ENCODE measurements at places on chromosomes 12 and 14. TPM values are rescaled to one million over a fixed set of nuclear protein-coding genes. Genes with fewer than 3 reads are reported as not detected.
A peak's percentile ranks its signal among the peaks of the same experiment; 100 is the strongest.

GRCh38 chr12:90245391-90245790 lies 536.8 kb upstream of the ATP2B1 start:
- H3K27me3 ChIP-seq, result no peaks in the 10 kb centered on the region
- no peak overlapping the region for H3K27ac ChIP-seq
- H3K36me3 ChIP-seq, result no peaks in the 10 kb centered on the region
- H3K4me3 ChIP-seq, result no peak overlapping the region

- H3K27me3 ChIP-seq, result no peaks in the 10 kb centered on the region
- H3K27ac ChIP-seq, result no peak overlapping the region
- H3K4me3 ChIP-seq, result no peak overlapping the region
- H3K36me3 ChIP-seq, result no peaks in the 10 kb centered on the region
Observed at GRCh38 chr12:88921434-88921833, 341.2 kb upstream of the KITLG start.

DNA sequence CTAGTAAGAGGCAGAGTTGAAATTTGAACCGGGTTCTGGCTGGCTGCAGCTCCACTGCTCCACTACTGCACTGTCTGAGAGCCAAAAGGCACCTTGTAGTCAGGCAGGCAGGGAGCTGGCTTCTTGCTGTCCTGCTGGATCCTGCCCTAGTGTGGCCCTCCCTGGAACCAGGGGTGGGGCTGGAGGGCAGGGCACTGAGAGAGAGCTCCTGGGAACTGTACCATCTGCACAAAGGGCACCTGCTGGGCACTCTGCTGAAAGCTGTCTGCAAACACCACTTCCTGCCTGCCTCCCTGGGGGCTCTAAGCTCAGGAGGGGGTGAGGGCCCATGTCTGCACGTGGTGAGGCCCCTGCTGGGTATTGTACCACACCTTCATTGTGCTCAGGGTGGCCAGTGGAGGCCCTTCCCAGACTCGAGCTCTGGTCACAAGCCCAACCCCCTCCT lies 19.0 kb upstream of the TCL1B start:
- peak; percentile 62 for DNase-seq
- H3K4me1 ChIP-seq, result peaks cover 95% of the 10 kb centered on the region
- peak overlapping the region; percentile 83 for H3K4me3 ChIP-seq
- H3K27me3 ChIP-seq, result no peaks in the 10 kb centered on the region

GRCh38 chr12:3655328-3655900 lies 97.5 kb downstream of the CRACR2A start:
- H3K27me3 ChIP-seq, result no peaks in the 10 kb centered on the region
- H3K36me3 ChIP-seq, result peaks cover 34% of the 10 kb centered on the region
- peaks cover 2% of the 10 kb centered on the region for H3K4me1 ChIP-seq
- no peak overlapping the region for H3K27ac ChIP-seq
- DNase-seq, result no peak
- H3K4me3 ChIP-seq, result no peak overlapping the region

DNA sequence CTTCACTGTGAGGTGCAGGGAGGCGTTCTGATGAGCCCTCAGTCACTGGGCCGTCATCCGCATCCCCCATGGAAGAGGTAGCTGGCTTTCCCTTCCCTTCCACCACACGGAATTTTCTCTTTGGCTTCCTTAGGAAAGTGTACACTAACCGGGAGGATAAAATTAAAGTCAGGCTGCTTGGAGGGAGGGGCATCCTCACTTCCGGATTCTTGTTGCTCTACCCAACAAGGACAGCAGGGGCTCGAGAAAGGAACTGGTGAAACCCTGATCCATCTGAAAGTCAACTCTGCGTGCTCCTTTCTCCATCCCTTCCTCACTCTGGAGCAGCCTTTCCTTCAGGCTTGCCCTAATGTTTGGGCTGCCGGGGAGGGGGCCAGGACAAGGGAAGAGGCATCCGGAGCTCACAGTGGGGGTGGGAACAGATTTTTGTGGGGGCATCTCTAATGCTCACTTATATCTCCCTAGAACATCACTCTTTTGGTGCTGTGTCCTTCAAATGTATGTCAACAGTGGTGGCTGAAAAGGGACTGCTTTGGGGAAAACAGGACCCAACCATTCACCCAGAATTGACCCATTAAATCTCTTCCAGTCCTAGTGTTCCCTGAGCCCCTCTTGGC lies 101.4 kb upstream of the FKBP4 start:
- peaks cover 29% of the 10 kb centered on the region for H3K27me3 ChIP-seq
- peaks cover 37% of the 10 kb centered on the region for H3K4me1 ChIP-seq
- H3K36me3 ChIP-seq, result no peaks in the 10 kb centered on the region
- H3K27ac ChIP-seq, result peak overlapping the region; percentile 22
- peak overlapping the region; percentile 64 for H3K4me3 ChIP-seq

DNA sequence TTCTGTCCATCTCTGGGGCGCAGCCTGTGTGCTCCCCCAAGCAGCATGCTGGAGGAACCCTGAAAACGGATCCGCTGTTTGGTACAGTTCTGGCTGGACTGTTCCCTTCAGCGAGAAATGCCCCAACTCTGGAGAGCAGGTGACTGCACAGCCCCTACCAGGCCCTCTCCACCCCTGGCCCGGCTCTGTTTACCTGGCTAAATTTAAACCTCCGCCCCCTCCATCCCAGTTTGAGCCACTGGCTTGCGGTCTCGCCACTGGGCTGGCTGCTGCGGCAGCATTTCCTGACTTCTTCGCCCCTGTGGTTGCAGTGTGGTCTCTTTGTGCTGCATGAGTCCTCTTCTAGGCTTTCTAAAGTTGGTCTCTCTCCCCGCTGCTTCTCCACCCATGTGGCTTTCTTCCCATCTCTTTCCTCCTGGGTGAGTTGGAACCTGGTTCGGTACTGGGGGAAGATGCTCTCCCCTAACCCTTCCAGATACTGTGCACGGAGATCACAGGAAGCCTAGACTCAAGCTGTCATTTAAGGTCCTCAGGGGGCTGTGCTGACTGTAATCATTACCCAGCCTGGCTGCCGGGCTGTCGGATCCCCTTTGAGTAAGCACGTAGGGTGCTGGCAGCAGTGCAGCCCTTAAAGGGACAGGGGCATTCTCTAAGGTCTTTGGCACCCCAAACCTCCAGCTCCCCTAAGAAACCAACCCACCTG lies 60.6 kb downstream of the FBXL14 start:
- peak overlapping the region; percentile 72 for H3K27ac ChIP-seq
- no peaks in the 10 kb centered on the region for H3K36me3 ChIP-seq
- peaks cover 31% of the 10 kb centered on the region for H3K4me1 ChIP-seq
- peaks cover 55% of the 10 kb centered on the region for H3K27me3 ChIP-seq
- DNase-seq, result no peak

AGAP2 gene
- 3.7 TPM for polyA plus RNA-seq

ATP23 gene
- polyA plus RNA-seq, result 11.0 TPM

HOXC12 gene
- polyA plus RNA-seq, result not detected

- H3K27me3 ChIP-seq, result peaks cover 17% of the 10 kb centered on the region
- no peak overlapping the region for H3K27ac ChIP-seq
- no peaks in the 10 kb centered on the region for H3K36me3 ChIP-seq
Observed at GRCh38 chr14:24612196-24612595, 2.7 kb upstream of the GZMH start.

DNA sequence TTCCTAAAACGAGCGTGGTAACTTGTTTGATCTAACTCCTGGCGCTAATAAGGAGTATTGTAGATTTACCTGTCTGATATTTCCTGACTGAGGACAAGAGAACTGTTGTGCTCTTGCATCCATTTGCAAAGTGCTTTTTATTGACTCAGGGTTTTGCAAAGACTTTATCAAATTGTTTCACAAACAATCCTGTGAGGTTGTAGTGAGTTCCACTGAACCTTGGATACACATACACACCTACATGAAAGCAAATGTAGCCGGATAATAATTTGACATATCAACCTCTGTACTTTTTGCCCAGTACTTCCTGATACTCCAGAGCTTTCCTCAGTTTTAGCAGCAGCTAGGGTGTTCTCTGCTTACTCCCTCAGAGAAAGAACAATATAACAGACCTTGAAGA lies 6.7 kb upstream of the PTGER2 start:
- no peak for DNase-seq
- H3K36me3 ChIP-seq, result no peaks in the 10 kb centered on the region
- peaks cover 13% of the 10 kb centered on the region for H3K4me1 ChIP-seq

DNA sequence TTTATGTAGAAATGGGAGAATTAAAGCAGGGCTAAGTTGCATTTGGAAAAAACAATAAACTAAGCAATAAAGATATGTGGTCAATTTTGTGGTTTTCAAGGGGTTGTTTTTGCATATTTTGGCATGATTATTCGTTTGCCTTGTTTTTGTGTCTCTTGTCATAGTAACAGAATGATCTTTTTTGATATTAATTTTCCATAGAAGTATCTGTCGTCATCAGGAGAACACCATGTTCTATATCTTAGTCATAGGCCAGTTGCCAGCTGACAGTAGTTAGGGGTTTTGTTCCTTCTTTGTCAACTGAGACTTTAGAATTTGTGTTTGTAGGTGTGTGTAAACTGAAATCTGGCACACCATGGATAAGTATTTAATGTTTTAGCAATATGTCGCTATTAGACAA lies 1354.8 kb downstream of the LRFN5 start:
- H3K36me3 ChIP-seq, result no peaks in the 10 kb centered on the region
- DNase-seq, result no peak
- no peak overlapping the region for H3K4me3 ChIP-seq
- no peaks in the 10 kb centered on the region for H3K27me3 ChIP-seq

GRCh38 chr12:113892556-113892955 lies 73.6 kb downstream of the RBM19 start:
- no peaks in the 10 kb centered on the region for H3K4me1 ChIP-seq
- no peaks in the 10 kb centered on the region for H3K27me3 ChIP-seq
- no peak overlapping the region for H3K27ac ChIP-seq
- no peak overlapping the region for H3K4me3 ChIP-seq

DNA sequence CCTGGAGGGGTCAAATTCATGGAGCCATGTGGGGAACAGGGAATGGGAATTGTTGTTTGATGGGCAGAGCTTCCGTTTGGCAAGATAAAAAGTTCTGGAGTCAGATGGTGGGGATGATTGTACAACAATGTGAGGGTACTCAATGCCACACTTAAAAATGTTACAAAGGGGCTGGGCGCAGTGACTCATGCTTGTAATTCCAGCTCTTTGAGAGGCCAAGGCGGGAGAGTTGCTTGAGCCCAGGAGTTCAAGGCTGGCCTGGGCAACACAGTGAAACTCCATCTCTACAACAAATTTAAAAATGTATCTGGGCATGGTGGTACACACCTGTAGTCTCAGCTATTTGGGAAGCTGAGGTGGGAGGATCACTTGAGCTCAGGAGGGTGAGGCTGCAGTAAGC lies 66.0 kb upstream of the DIO3 start:
- H3K4me3 ChIP-seq, result no peak overlapping the region
- no peak overlapping the region for H3K27ac ChIP-seq
- DNase-seq, result no peak
- peaks cover 8% of the 10 kb centered on the region for H3K36me3 ChIP-seq

- no peak overlapping the region for H3K4me3 ChIP-seq
- no peak for DNase-seq
- H3K27ac ChIP-seq, result no peak overlapping the region
Observed at GRCh38 chr12:30934811-30935210, 8.3 kb downstream of the TSPAN11 start.

GRCh38 chr14:103702497-103703432 lies 12.5 kb downstream of the XRCC3 start:
- H3K27ac ChIP-seq, result no peak overlapping the region
- no peaks in the 10 kb centered on the region for H3K36me3 ChIP-seq
- no peaks in the 10 kb centered on the region for H3K27me3 ChIP-seq
- DNase-seq, result no peak
- peak overlapping the region; percentile 73 for H3K4me3 ChIP-seq

- no peak overlapping the region for H3K4me3 ChIP-seq
- no peak for DNase-seq
- peak overlapping the region; percentile 32 for H3K27ac ChIP-seq
Observed at GRCh38 chr14:60646226-60646818, 3.0 kb downstream of the SIX1 start.

TMPRSS12 gene
- not detected for polyA plus RNA-seq

DNA sequence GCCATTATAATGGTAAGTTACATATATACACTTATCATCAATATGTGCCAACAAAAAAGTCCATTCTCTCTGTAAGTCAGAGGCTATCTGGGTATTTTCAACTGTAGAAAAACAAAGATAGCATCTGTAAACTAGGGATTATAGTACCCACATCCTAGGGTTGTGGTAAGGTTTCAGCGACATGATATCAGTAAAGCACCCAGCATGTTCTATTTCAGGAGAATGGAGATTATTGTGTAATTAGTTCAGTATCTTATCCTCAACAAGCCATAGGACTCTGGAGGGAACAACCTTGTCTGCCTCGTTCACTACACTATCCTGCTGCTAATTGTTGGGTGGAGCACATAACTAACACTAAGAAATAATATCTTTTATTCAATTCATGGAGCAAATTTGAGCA lies 19.7 kb upstream of the CKAP4 start:
- H3K27me3 ChIP-seq, result peaks cover 37% of the 10 kb centered on the region
- no peaks in the 10 kb centered on the region for H3K4me1 ChIP-seq
- no peak for DNase-seq
- peaks cover 8% of the 10 kb centered on the region for H3K36me3 ChIP-seq
- no peak overlapping the region for H3K27ac ChIP-seq

RHEBL1 gene
- polyA plus RNA-seq, result 5.0 TPM

DNA sequence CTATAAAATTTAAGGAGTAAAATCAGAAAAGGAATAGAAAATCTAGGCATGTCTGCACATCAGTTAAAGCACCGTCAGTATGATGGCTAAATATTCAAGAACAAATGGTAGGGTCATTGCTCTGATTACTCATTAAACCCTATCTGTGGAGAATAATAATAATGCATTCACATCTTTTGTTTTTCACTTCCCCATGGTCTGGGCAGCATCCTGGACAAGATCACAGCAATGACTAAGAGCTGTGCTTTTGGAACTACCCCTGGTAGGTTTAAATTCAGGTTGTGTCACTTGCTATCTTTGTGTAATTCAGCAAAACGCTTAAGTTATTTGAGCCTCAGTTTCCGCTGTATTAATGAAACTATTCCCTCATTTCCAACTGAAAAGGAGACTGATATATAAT lies 33.1 kb downstream of the C12orf42 start:
- no peaks in the 10 kb centered on the region for H3K27me3 ChIP-seq
- H3K27ac ChIP-seq, result no peak overlapping the region
- peaks cover 4% of the 10 kb centered on the region for H3K36me3 ChIP-seq
- H3K4me1 ChIP-seq, result peaks cover 22% of the 10 kb centered on the region
- DNase-seq, result no peak
- H3K4me3 ChIP-seq, result no peak overlapping the region

- H3K27me3 ChIP-seq, result no peaks in the 10 kb centered on the region
- no peak overlapping the region for H3K4me3 ChIP-seq
- H3K27ac ChIP-seq, result no peak overlapping the region
- H3K36me3 ChIP-seq, result no peaks in the 10 kb centered on the region
- no peak for DNase-seq
Observed at GRCh38 chr12:127245009-127245408, 1022.0 kb upstream of the TMEM132C start.
